Activated naive CD4-positive, alpha-beta T cell treated with anti-CD3 and anti-CD28 coated beads for 36 hours (primary cell): ENCODE measurements at places on chromosomes 12 and 14. TPM values are rescaled to one million over a fixed set of nuclear protein-coding genes. Genes with fewer than 3 reads are reported as not detected.

Gene C1R
- 1.5 TPM for total RNA-seq

Gene ZC2HC1C
- 0.86 TPM for total RNA-seq

Gene FITM1
- 0.19 TPM for total RNA-seq

Gene TMEM52B
- total RNA-seq = not detected

Gene CCDC177
- not detected for total RNA-seq

Gene HOXC9
- not detected for total RNA-seq

- no peak overlapping the region for H3K27ac ChIP-seq
- peaks cover 41% of the 10 kb centered on the region for H3K4me1 ChIP-seq
- peaks cover 20% of the 10 kb centered on the region for H3K36me3 ChIP-seq
- no peak for DNase-seq
These were observed 38.8 kb downstream of the SYNE3 start for GRCh38 chr14:95477411-95478269.

- H3K36me3 ChIP-seq = no peaks in the 10 kb centered on the region
- H3K27me3 ChIP-seq = peaks cover 2% of the 10 kb centered on the region
- no peaks in the 10 kb centered on the region for H3K4me1 ChIP-seq
- H3K27ac ChIP-seq = no peak overlapping the region
These were observed 297.7 kb upstream of the DDHD1 start for GRCh38 chr14:53450871-53451270.

DNA sequence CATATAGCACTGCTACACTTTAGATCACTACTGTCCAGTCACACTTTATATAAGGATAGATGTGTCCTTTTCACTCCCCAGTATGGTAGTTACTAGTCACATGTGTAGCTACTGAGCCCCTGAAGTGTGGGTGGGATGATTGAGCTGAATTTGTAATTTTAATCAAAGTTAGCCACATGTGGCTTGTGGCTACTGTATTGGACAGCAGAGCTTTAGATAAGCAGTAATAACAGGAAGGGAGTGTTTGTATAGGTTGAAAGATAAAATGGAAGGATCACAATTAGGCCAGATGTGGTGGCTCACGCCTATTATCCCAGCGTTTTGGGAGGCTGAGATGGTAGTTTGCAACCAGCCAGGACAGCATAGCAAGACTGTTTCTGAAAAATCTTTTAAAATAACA lies 23.5 kb downstream of the NAA30 start:
- no peak overlapping the region for H3K27ac ChIP-seq
- H3K27me3 ChIP-seq = no peaks in the 10 kb centered on the region
- DNase-seq = no peak
- H3K4me1 ChIP-seq = peaks cover 5% of the 10 kb centered on the region
- no peak overlapping the region for H3K4me3 ChIP-seq

- H3K4me1 ChIP-seq = no peaks in the 10 kb centered on the region
- H3K36me3 ChIP-seq = peaks cover 28% of the 10 kb centered on the region
- DNase-seq = no peak
- H3K4me3 ChIP-seq = no peak overlapping the region
These were observed 33.7 kb downstream of the PARP2 start for GRCh38 chr14:20377171-20377570.

- no peaks in the 10 kb centered on the region for H3K4me1 ChIP-seq
- no peak for DNase-seq
- H3K27me3 ChIP-seq = no peaks in the 10 kb centered on the region
- no peak overlapping the region for H3K4me3 ChIP-seq
- no peaks in the 10 kb centered on the region for H3K36me3 ChIP-seq
- H3K27ac ChIP-seq = no peak overlapping the region
These were observed 21.0 kb downstream of the DLK1 start for GRCh38 chr14:100747736-100748135.

GRCh38 chr14:54582334-54582733 lies 15.4 kb downstream of the SAMD4A start:
- H3K27me3 ChIP-seq = no peaks in the 10 kb centered on the region
- H3K4me3 ChIP-seq = no peak overlapping the region
- H3K27ac ChIP-seq = no peak overlapping the region
- H3K36me3 ChIP-seq = peaks cover 4% of the 10 kb centered on the region
- no peak for DNase-seq

- no peaks in the 10 kb centered on the region for H3K4me1 ChIP-seq
- H3K27me3 ChIP-seq = peaks cover 16% of the 10 kb centered on the region
- H3K27ac ChIP-seq = no peak overlapping the region
These were observed 47.1 kb downstream of the SERPINA3 start for GRCh38 chr14:94659256-94659655.

- no peak for DNase-seq
- no peak overlapping the region for H3K27ac ChIP-seq
- H3K36me3 ChIP-seq = peaks cover 34% of the 10 kb centered on the region
- H3K4me3 ChIP-seq = no peak overlapping the region
- H3K27me3 ChIP-seq = no peaks in the 10 kb centered on the region
These were observed 32.7 kb downstream of the RBM25 start for GRCh38 chr14:73091044-73091443.

- H3K27ac ChIP-seq = no peak overlapping the region
- peaks cover 8% of the 10 kb centered on the region for H3K27me3 ChIP-seq
These were observed 60.4 kb upstream of the SEL1L start for GRCh38 chr14:81594012-81594411.

GRCh38 chr12:74538491-74539258 lies 1.0 kb downstream of the ATXN7L3B start:
- H3K4me3 ChIP-seq = peak overlapping the region; percentile 91
- peaks cover 51% of the 10 kb centered on the region for H3K4me1 ChIP-seq
- peak overlapping the region; percentile 97 for H3K27ac ChIP-seq
- peak; percentile 56 for DNase-seq

- no peak for DNase-seq
- no peak overlapping the region for H3K27ac ChIP-seq
- H3K4me3 ChIP-seq = no peak overlapping the region
- H3K27me3 ChIP-seq = no peaks in the 10 kb centered on the region
- H3K4me1 ChIP-seq = peaks cover 40% of the 10 kb centered on the region
These were observed 4.9 kb upstream of the ANKLE2 start for GRCh38 chr12:132766380-132767085.

DNA sequence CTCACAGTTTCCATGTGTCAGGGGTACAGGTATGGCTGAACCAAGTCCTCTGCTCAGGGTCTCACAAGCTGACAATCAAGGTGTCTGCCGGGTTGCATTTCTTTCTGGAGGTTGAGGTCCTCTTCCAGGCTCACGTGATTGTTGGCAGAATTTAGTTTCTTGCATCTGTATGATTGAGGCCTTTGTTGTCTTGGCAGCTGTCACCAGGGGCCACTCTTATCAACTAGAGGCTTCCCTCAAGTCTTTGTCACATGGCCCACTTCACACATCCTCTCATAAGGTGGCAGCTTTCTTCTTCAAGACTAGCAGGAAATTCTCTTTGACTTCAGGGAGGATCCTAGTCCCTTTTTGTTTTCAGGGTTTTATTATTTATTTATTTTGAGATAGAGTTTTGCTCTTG lies 46.0 kb upstream of the FOS start:
- peak; percentile 55 for DNase-seq
- H3K36me3 ChIP-seq = no peaks in the 10 kb centered on the region
- no peak overlapping the region for H3K27ac ChIP-seq
- peaks cover 42% of the 10 kb centered on the region for H3K4me1 ChIP-seq

- no peaks in the 10 kb centered on the region for H3K4me1 ChIP-seq
- DNase-seq = no peak
- no peak overlapping the region for H3K27ac ChIP-seq
- H3K36me3 ChIP-seq = no peaks in the 10 kb centered on the region
These were observed 906.9 kb downstream of the NRXN3 start for GRCh38 chr14:79077096-79077495.

DNA sequence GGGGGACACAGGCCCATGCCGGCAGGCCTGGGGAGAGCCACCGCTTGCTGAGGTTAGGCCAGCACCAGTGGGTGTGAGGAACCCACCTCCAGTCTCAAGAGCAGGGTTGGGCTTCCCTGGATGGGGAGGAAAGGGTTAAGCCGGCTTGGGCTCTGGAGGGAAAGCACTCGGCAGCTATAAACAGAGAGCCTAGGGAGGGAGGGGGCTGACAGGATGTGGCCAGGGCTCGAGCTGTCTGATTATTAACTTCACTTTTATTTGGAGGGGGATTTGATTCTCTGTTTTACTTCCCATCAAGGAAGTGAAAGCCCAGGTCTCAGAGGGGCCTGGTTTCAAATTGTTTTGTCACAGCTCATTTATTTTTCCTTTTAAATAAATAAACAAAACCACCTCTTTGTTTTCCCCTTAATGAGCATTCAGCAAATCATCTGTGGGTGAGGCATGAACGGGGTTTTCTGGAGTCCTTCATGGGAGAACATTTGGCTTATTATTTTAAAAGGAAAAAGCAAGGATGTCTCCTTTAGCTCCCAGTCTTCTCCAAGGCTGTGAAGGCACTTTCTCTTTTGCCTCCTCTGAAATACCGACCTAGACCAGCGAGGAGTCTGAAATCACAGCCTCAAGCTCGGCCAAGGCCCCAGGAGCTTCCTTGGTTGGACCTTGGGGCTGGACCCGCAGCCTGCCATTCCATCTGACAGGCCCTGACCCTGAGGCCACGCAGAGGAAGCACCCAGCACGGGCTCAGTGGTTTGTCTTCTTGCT lies 21.9 kb upstream of the ZFP36L1 start:
- H3K27me3 ChIP-seq = no peaks in the 10 kb centered on the region
- H3K4me3 ChIP-seq = peak overlapping the region; percentile 76
- peak; percentile 80 for DNase-seq
- H3K36me3 ChIP-seq = no peaks in the 10 kb centered on the region
- peak overlapping the region; percentile 95 for H3K27ac ChIP-seq

- no peak overlapping the region for H3K27ac ChIP-seq
- no peaks in the 10 kb centered on the region for H3K36me3 ChIP-seq
- H3K4me3 ChIP-seq = no peak overlapping the region
- H3K27me3 ChIP-seq = no peaks in the 10 kb centered on the region
These were observed 102.2 kb downstream of the TMX1 start for GRCh38 chr14:51342226-51342625.

DNA sequence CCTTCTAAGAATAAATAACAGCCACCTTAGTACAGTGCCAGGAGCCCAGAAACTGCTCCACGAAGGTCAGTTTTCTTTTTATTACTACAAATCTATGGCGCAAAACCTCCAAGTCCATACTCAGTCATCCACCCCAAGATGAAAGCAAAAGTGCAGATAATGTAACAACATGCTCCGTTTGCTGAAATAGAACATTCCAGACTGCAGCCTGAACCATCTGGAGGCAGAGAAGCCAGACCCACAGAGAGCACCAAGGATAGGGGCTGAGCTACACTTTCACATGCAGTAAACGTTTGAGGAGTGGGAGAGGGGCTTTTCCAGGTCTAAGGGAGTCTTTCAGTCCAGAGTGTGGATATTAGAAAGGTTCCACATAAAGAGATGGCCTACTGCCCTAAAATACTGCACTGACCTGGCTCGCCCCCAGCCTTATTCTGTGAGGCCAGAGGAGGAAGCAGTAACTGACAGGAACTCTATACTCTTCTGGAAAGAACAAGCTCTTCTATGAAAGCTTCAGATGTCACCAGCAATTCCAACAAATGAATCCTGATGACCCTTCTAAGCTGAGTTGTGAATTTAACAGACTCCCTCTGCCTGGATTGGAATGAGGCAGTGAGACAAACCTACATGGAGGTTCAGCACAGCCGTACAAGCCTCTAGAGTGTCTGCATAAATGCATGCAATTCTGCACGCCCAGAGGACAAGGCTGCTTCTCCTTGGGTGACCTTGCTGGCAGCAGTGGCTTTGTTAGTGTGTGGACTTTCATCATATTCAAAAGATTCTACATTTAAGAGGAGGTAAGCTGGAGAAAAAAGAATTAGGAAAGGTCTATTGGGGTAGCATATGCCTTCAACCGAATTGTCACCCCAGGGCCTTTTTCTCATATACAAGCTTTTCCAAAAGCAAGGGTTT lies 153.9 kb upstream of the EGLN3 start:
- no peaks in the 10 kb centered on the region for H3K4me1 ChIP-seq
- no peak overlapping the region for H3K4me3 ChIP-seq
- DNase-seq = no peak
- no peak overlapping the region for H3K27ac ChIP-seq
- H3K36me3 ChIP-seq = no peaks in the 10 kb centered on the region
- H3K27me3 ChIP-seq = no peaks in the 10 kb centered on the region

DNA sequence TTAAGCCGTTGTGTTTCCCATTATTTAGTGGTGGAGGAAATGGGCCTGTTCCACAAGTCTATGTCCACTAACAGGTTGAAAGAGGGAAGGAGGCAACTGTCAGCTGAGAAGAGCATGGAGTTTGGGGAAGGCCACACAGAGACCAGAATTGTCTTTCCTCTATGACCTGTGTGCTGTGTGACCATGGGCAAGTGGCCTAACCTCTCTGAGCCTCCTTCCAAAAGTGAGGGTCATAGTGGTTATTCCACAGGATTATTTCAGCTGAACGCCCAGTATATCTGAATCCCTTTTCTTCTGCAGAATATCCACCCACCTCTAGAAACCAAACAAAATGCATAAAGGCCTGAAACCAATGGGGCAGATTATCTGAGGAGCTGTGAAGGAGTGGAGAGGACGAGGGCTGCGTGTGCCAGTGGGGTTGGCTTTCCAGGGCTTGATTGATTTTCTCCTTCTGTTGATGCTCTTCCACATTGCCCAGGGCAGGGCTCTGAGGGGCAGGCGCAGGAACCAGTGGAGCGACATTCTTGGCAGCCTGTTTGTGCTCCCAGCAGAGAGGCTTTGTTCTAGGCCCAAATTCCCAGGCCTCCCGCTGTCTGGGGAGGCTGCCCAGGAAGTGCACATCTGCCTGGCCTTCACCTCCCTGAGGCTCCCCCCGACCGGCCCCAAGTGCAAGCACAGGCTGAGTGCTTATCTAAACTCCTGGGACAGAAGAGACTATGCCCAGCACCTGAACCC lies 452.7 kb downstream of the BCL11B start:
- no peak overlapping the region for H3K4me3 ChIP-seq
- no peak overlapping the region for H3K27ac ChIP-seq
- no peaks in the 10 kb centered on the region for H3K27me3 ChIP-seq

DNA sequence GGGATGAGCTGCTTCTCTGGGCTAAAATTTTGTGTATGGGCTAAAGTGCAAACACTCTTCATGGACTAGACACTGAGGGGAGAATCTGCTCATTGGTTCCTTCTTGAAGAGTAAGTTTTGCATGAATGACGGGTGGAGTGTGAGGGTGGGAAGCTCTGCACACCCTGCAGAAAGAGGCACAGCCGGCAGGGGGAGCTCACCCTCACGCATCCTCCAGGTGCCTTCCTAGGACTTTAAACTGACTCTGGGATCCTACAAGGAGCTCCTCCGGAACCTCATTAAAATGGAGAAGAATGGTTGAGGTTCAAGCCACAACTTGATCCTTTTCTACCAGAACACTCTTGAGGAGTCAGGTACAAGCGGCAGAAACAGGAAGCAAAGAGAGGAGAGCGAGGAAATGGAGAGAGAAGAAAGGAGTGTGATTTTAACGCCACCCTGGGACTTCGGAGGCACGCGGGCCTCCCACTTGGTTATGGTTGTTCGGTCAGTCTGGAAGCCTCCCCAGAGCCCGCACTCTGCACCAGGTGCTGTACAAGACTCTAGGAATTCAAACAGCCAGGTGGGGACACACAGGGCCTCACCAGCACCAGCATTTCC lies 87.5 kb downstream of the SETD3 start:
- no peak overlapping the region for H3K27ac ChIP-seq
- peaks cover 7% of the 10 kb centered on the region for H3K4me1 ChIP-seq
- H3K4me3 ChIP-seq = no peak overlapping the region
- H3K36me3 ChIP-seq = peaks cover 2% of the 10 kb centered on the region

GRCh38 chr14:61589691-61590581 lies 105.4 kb upstream of the HIF1A start:
- DNase-seq = no peak
- no peak overlapping the region for H3K27ac ChIP-seq
- no peak overlapping the region for H3K4me3 ChIP-seq
- no peaks in the 10 kb centered on the region for H3K27me3 ChIP-seq
- H3K36me3 ChIP-seq = no peaks in the 10 kb centered on the region
